ENCODE measurements at places on chromosomes 2 and 18.

DNA sequence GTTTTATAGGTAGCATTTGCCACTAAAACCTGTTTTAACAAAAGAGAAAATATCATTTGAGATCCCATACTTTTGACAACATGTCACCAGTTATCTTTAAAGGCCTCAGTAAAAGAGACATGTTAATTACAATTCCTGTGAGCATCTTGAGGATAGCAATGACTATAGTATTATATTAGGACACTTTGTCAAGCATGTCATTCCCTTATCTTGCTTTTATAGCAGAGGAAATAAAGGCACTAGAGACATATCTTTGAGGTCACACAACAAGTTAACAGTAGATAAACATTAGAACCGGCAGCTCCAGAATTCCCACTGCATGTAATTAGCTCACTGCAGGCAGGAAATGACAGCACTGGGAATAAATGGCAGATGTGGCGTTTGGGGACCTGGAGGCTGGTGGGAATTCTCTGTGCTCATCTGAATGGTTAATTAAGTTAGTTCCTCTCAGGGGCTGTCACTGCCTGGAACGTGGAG lies 25.9 kb downstream of the LYPD6B start:
- DNase-seq: no peak

DNA sequence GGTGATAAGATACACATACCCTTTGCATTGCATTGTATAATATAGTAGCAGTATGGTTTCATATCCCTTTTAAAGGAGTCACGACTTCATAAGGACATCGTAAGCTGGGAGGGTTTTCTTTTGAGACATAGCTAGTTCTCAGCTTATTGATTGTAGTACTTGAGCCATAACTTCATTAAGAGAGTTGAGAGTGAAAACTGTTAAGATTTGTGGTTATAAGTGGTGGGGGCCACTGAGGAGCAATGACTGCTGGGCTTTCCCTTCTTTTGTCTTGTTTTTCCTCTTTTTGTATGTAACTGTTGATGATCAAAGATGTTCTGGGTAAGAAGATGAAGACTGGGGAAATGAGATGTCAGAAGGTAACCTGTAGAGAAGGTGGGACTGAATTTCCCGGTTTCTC lies 11.0 kb downstream of the EIF5B start:
- no peak for DNase-seq

DNA sequence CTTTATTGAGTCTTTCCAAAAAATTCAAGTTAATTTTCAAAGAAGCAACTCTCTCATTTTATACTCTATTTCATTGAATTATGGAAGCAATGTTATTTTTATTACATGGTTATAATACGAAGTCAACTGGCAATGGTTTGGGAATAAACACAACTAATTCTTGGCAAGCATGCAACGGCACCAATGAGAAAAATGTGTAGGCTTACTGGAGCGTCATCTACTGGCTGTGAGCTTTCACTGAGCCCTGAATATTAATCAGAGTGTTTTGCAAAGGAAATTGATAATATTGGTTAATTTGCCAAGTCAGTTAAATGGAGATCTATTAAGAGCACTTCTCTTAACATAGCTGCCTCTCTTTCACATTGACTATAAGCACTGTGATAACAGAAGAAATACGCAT lies 163.9 kb downstream of the IKZF2 start:
- DNase-seq: no peak

DNA sequence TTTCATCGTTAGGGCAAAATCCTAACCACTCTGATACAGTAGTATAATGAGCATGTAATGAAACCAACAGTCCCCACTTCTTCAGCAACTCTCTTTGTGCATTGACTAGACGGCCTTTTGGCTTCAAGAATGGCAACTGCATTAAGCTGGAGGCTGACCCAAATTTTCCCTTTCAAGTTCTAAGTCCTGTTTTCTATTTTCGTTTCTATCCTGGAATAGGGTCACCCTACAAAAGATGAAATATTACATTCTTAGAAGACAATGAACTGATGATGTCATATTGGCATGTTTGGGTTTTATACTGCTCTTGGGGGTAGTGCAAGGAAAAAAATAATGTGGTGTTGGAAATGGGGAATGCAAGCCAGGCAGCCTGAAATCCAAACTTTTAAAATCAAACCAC lies 254.4 kb downstream of the ETAA1 start:
- DNase-seq: no peak

DNA sequence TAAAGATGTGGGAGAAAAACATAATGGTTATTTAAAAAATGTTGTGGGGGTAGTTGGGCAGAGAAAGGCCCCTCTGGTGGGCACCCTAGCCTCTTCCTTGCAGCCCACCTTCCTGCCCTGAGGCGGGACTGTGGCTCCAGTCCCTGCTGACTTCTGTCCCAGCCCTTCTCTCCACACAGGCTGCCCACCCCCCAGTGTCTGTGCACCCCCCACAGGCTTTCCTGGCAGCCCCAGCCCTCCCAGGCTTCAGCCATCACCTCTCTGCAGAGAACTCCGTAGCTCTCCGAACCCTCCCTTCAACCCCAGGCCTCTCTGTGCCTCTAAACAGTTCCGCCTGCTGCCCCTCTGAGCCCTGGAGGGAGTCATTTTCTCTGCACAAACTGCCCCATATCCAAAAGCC lies 75.4 kb downstream of the DYSF start:
- DNase-seq: no peak

DNA sequence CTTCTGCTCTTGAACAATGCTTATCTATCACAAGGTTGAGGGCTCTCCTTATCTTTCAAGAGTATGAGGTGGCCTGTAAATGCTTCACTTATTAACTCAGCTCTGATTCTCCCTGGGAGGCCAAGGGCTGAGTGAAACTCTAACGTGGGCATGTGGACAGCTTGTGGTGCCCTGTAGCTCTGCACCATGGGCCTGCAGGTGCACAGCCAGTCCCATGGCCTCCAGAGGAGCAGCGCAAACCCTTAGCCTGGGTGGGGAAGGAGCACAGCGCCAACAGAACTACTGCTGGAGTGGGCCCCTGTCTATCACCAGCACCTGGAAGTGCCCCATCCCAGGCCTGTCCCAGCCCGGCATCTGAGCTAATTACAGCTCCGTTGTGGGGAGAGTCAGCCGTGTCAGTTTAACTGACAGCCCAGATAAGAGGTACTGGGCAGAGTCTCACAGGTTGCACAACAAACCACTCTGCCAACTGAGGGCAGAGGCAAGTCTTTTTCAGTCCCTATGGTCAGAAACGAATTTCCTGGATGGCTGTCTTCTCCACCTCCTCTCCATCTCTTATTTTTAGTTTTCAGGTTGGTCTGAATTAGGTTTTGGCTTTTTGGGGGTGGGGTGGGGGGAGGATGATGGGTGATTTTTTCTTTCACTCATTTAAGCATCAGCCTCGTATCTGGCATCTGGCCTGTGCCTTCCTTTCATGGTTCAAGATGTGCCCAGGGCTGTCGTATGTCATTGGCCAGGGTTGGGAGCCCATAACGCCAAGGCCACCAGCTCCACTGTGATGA lies 219.5 kb downstream of the BCL2 start:
- DNase-seq: no peak

DNA sequence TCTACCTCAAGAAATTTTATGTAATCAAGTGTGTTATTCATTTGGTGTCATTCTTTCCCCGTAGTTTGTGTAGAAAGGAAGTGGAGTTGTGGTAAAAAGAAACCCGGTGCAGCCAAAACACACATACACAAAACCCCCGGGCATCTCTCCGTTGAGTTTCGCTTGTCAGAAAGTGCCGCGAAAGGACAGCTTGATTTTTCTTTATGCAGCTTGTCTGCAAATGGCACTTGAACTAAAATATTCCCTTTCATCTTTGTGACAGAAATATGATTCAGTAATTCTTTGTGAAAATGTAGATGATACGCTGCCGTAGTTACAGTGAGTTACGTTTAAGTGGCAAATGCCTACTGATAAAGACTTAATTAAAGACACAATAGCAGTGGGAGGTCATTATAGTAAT lies 268.8 kb upstream of the SPRED2 start:
- no peak for DNase-seq

DNA sequence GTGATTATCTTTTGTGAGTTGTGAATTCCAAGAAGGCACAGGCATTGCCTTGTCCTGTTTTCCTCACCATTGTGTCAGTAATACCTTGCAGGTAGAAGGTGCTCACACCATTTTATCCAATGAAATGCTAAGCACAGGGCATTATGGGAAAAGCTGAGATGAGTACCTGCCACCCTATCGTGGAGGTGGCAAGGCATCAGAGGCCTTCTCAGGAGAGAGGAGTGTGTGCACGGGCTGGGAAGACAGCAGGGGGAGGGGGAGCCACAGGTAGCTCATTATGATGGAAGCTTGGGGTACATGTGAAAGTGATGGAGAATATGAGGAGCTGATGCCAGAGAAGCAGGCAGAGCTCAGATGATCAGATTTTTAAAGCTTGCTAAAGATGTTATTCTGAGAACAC lies 69.5 kb downstream of the ASAP2 start:
- no peak for DNase-seq

DNA sequence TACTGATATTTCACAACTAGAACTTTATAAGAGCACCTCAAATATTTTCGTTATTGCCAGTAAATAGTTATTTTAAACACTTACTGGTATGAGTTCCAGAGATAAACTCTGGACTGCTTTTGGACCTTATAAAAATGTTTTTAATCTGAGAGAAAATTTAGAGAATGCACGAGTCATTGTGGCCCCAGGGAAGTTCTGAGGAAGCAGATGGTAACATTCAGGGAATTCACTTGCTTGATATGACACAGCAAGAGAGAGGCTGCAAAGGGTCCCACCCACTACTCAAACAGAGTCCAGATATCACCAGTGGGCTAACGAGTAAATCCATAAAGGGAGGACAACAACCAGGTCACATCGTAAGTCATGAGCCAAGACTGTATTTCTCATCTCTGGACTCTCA lies 526.8 kb downstream of the TDRD15 start:
- DNase-seq: no peak

DNA sequence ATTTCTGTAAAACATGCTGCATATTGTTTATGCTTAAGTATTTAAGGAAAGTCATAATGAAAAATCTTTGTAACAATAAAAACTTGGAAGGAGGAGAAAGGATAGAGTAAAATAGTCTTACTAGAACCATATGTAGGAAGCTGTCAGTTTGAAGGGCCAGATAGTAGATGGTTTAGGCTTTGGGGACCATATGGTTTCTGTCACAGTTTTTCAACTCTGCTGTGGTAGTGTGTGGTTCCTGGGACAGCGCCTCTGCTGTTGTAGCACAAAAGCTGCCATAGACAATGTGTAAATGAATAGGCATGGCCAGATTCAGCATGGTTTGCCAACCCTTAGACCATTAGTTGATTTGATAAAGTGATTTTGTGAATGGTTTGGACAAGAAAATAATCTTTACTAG lies 75.5 kb downstream of the SLC39A10 start:
- DNase-seq: no peak

DNA sequence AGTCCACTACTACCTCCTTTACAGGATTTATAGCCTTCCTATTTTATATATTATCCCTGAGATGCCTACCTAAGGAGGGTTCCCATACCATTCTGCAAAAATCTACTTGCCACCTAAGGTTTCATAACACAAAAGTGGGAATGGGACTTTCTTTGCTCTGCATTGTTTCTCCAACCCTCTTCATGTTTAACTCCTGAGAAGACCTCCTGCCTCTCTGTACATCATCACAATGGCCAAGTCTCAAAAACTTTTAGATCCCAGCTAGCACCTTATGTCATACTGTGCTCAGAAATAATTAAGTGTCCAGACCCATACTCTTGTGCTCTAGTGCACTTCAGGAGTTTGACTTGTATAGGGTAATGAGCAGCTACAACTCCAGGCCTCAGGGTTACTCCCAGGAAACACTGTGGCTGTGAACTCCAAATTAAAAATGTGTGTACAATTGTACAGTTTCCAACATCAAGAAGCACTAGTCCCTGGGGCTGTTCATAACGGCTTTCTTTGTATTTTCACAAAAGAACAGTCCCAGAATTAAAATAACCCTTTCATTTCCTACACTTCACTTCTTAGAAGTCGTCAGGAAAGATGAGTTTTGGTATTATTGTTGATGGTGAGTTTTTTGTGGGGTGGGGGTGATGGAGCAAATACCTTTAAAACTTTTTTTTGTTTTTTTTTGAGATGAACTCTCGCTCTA lies 39.4 kb downstream of the METAP1D start:
- no peak for DNase-seq

DNA sequence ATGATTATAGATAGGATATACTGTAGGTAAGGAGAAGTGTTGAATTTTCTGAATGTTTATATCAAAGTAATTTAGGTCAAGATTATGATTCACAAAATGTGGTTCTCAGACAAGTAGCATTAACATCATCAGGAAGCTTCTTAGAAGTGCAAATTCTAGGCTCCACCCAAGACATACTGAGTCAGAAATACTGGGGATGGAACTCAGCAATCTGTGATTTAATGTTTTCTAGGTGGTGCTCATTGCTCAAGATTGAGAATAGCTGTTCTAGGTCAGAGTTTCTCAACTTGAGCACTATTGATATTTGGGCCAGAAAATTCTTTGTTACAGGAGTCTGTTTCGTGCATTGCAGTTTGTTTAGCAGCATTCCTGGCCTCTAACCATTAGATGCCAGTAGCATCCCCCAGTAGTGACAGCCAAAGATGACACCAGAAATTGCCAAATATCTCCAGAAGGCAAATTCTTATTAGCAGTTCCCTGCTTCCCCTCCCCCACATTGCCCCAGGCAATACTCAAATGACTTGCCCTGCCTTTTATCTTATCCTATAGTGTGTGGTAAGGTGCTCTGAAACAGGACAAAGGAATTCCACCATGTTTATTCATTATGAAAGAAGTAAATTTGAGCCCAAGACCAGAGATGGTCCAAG lies 1001.2 kb downstream of the DPP10 start:
- no peak for DNase-seq

DNA sequence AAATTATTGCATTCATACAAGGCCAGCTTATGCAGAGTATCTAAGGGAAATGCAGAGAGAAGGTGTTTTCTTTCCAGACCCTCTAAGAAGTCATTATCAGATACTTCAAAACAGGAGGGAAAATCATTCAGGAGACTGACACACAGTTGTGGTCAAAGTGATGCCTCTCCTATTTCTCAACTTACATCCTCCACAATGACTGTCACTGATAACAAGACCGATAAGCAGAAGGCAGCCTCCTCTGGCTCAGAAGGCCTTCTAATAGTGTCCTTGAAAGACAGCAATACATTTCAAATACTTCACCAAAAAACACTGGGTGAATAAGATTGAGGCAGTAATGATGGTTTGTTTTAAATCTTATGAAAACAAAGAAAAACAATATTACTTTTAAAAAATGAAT lies 199.7 kb downstream of the PIEZO2 start:
- no peak for DNase-seq

DNA sequence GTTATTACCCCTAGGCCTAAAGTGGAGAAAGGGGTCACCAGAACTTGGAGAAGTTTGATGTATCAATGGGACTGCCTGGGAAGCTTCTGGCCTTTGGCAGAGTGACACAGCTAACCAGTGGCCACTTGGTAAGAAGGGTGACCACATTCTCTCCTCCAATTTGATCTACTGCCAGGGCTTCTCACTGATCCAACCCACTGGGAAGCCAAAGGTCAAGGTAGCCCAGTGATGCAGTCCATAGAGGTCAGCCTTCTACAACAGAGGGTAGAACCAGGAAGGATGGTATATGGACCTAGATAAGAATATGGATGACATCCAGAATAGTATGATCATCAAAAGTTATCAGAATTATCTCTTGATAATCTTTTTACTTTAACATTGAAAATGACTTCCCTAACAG lies 493.6 kb downstream of the NYAP2 start:
- no peak for DNase-seq

GRCh38 chr2:6081955-6082624 lies 389.9 kb downstream of the SOX11 start:
- DNase-seq: no peak

All from HEK293T (cell line).